Ecto neural progenitor cell (in vitro differentiated cells): ENCODE measurements at places on chromosomes 5 and 9.

- DNase-seq, result no peak
These were observed 884.9 kb upstream of the WWC1 start for GRCh38 chr5:167406513-167406912.

DNA sequence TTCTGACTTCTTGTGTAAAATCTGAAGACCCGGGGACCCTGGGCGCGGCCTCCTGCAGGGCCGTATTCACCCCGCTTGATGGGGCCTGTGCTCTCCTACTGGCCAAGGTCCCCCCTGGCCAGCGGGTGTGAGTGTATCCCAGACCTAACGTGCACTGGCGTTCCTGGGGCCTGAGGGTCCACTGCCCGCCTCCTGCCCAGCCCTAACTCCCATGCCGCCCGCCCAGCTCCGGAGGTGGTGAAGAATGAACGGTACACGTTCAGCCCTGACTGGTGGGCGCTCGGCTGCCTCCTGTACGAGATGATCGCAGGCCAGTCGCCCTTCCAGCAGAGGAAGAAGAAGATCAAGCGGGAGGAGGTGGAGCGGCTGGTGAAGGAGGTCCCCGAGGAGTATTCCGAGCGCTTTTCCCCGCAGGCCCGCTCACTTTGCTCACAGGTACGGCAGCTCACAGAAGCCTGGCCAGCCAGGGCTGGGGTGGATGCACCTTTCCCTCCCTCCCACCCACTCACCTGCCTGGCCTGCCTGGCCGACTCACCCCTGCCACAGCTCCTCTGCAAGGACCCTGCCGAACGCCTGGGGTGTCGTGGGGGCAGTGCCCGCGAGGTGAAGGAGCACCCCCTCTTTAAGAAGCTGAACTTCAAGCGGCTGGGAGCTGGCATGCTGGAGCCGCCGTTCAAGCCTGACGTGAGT, 9.5 kb downstream of the GRK6 start:
- DNase-seq, result no peak

DNA sequence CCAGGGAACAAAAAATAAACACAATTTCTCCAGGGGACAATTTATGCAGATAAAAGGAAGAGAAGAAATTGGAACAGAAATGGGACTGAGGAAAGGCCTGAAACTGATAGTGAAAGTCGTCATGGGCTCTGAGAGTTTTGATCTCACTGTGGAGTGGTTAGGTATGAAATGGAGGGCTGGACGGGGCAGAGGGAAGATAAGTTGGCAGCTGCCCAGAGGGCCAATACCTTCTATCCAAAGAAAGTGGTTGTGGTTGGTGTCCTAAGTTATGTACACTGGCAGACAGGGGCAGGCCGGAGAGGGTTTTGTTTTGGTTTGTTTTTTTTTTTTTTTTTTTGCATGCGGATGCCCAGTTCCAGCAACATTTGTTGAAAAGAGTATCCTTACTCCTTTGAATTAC, 46.1 kb downstream of the ZNF618 start:
- no peak for DNase-seq

DNA sequence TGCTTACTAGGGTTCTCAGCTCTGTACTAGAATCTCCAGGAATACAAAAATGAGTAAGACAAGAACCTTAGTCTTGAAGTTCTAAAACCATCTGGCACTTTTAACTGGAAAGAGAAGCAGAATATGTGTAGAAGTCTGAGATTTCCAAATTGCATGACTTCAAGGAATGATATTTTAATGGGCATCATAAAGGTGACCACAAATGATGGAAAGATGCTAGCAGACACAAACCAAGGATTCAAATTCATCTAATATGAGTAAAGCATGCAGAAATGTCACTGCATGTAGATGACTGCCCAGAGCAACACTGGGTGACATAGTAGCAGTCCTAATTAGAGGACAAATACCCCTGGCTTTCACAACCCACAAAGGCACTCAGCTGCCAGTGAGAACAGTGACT, 117.2 kb downstream of the RPS23 start:
- no peak for DNase-seq

DNA sequence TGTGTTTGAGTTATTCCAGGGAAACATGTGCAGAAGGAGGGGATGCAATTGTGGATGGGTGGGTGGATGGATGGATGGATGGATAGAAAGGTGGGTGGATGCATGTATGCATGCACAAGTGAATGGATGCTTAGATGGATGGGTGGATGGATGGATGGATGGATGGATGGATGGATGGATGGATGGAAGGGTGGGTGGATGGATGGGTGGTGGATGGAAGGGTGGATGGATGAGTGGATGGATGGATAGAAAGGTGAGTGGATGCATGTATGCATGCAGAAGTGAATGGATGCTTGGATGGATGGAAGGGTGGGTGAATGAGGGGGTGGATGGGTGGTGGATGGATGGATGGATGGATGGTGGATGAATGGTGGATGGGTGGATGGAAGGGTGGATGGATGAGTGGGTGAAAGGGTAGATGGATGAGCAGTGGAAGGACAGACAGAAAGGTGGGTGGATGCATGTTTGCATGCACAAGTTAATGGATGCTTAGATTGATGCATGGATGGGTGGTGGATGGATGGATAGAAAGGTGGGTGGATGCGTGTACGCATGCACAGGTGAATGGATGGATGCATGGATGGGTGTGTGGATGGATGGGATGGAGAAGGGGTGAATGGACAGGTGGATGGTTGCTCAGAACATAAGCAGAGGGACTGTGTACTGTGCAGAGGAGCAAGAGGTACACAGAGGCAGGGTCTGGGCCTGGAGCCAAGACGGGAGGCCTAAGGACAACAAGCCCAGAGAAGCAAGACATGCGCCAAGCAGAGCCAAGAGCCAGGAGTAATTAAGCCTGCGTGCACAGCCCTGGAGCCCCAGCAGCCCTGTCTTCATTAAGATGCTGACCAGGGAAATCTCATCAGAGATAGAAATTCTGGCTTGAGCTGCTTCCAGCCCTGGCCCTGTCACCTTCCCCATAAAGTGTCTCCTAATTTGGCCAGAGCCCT, 84.6 kb upstream of the PPP1R26 start:
- DNase-seq, result no peak

GRCh38 chr5:138649775-138650174, 74.6 kb upstream of the HSPA9 start:
- no peak for DNase-seq

GRCh38 chr9:38181866-38182265, 112.8 kb upstream of the SHB start:
- DNase-seq, result no peak

- DNase-seq, result no peak
These were observed 36.9 kb upstream of the ALDH1B1 start for GRCh38 chr9:38355517-38356120.

DNA sequence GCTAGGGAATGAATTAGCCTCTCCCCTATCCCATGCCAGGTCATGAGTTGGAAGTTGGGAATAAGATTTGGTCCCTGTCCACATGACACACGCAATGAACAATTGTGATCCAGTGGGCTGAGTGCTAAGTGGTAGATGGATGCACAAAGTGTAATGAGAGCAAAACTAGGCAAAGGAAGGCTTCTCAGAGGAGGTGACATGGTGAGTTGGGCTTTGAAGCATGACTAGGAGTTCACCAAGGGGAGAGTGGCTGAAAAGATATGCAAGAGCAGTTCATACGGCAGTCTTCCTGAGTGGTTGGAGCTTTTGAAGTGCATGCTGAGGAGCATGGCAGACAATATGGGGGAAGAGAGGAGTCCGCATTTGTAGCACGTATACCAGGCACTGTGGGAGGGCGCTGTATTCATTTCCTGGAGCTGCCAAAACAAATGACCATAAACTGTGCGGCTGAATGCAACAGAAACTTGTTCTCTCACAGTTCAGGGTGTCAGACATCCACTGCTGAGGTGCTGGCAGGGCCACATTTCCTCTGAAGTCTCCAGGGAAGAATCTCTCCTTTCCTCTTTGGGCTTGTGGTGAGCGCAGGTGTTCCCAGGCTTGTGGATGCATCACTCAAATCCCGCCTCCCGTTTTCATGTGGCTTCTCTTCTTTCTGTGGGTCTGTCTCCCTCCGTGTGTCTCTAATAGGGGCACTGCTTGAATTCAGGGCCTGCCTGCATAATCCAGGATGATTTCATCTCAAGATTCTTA, 49.5 kb downstream of the NSG2 start:
- no peak for DNase-seq

DNA sequence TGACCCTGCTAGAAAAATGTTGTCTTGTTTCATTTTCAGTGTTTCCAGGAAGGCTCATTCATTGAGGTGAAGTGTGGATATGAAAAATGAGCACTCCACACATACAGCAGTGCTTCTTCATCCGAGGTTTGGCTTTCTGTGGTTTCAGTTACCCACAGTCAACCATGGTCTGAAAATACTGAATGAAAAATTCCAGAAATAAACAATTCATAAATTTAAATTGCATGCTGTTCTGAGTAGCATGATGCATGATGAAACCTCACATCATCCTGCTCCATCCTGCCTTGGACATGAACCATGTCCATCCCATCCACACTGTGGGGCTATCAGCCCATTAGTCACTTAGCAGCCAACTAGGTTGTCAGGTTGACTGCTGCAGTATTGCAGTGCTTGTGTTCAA, 10.4 kb upstream of the SLC45A2 start:
- DNase-seq, result no peak

GRCh38 chr5:16894236-16895057, 41.6 kb downstream of the MYO10 start:
- peak; percentile 69 for DNase-seq

- DNase-seq, result no peak
These were observed 987 bp downstream of the FBXW5 start for GRCh38 chr9:136943291-136944211.

DNA sequence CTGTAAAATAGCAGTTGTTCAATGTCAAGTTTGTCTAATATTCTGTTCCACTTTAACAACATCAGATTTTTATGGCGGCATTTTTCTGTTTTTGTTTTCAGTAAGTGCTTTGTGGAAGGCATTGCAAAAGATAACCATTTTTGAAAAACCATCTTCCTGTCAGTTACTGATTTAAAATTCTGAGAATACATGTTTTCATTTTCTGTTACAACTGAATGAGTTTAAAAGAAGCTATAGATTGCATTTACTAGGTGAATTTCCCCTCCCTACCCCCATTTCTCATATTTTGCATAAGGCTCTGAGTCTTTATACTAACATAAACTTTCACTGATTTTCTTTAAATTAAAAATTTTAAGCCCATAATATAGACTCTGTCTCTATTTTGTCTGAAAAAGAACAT, 4.6 kb upstream of the ERAP2 start:
- DNase-seq, result no peak

DNA sequence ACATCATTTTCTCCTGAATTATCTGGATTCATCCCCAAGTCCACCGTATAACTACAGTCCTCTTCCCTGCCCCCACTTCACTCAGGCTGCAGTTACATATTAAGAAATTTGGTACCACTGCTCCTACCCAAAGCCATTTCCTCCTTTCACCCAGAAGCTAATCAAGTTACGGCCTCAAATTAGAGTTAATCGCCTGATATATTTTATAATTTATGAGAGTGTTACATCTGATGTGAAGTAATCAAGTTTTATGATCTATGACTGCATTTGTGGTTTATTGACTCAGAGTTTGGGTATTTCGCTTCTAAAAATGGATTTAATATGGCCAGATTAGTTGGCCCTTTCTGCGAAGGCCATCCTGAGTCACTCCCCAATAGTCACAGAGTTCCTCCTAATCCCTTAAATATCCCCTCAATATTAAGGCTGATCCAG, 223.6 kb upstream of the KIF2A start:
- no peak for DNase-seq

DNA sequence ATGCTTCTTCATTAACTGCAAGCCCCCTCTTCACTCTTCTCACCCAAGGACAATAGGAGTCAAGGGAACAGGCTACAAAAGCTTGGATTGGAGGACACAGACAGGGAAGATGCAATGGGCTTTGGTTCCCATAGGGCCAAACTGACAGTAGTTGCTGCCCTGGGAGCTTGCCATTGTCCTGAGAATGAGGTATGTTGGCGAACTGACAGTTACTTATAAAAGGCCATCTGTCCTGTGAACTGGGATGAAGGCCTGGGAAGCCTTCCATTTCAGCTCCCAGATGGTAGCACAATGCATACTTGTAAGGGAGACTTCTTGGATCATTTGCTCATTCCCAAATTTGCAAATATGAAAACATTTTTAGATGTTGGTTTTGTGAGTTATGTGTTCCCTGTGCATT, 88.9 kb downstream of the SNCAIP start:
- DNase-seq, result no peak

GRCh38 chr5:56523790-56524575, 290.9 kb upstream of the ANKRD55 start:
- no peak for DNase-seq

- no peak for DNase-seq
These were observed 392.2 kb upstream of the KLF4 start for GRCh38 chr9:107881626-107882300.

DNA sequence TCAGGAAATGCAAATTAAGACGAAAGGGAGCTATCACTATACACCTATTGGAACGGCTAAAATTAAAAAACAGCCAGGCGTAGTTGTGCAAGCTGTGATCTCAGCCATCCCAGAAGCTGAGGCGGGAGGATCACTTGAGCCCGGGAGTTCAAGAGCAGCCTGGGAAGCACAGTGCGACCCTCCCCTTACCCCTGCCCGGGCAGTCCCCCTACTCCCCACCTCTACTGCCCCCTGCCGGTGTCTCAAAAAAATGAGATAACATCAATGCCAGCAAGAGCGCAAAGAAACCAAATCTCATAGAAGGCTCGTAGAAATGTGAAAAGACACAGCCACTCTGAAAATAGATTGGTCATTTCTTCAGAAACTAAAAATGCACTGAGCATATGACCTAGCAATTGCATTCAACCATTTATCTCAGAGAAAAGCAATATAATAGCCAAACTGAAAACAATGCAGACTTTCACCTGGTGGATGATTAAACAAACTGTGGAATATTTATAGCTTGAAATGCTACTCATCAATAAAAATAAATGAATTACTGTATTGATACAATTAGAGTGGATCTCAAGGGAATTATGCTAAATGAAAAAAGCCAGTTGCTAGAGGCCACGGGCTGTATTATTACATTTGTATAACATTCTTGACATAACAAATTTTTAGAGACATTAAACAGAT, 20.6 kb downstream of the OR2V2 start:
- DNase-seq, result peak; percentile 84

GRCh38 chr9:19703702-19704101, 85.1 kb downstream of the SLC24A2 start:
- no peak for DNase-seq

GRCh38 chr9:72583370-72583769, 62.0 kb downstream of the TMC1 start:
- no peak for DNase-seq
